ENCODE measurements at places on chromosomes 1 and 21.

- DNase-seq, result peak; percentile 54
These were observed 273.1 kb upstream of the SNX7 start for GRCh38 chr1:98388441-98388840.

GRCh38 chr1:45968941-45969666 lies 163.3 kb downstream of the PIK3R3 start:
- DNase-seq, result peak; percentile 13

DNA sequence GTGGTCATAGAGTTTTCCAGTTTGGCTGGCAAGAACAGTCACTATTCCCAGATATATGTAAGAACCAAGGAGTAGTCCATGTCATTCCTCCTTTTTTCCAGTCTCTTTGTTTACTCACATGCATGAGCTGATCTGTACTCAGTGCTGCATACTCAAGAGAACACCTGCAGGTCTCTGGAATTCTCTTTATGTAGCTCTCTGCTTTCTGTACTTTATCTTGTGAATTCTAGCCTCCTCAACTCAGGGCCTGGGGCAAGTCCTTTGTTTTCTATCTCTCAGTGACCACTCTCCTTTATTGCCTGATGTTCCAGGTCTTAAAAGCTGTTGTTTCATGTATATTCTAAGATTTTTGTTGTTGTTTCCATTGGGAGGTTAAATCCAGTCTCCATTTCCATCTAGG lies 478.9 kb downstream of the DPYD start:
- no peak for DNase-seq

- DNase-seq, result peak; percentile 79
These were observed 94.2 kb downstream of the AK5 start for GRCh38 chr1:77375990-77376389.

DNA sequence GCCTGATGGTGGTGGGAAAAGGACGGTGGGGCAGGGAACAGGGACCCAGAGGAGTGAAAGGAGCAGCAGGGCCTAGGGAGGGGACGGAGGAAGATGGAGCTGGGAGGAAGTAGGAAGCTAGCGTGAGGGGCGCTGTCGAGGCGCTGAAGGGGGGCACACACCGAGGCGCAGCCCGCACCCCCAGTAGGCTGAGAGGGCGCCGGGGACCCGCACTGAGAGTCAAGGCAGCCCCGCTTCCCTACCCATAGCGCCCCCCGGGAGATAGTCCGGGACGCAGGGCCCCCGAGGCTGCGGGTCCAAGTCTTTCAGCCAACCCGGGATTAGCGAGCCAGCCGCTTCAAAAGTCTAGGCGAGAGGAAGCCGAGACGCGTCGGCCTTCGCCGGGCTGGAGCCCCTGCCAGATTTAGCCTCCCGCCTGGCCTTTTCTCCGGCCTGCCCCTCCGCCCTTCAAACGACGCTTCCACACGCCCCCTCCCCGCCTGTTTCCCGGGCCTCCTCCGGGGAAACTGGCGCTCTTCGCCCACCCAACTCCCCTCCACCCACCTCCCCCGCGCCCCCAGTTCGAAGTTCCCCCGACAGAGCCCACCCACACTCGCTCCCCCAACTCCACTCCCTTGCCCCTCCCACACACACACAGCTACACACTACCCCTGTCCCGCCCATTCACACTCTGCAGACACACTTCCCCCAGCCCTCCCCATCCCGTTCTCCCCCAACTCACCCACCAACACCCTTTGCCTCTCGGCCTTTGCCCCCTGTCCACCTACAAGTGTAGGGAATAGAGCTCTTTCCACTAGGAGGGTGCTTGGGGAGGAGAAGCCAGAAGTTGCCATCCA lies 7.8 kb upstream of the PROX1 start:
- no peak for DNase-seq

DNA sequence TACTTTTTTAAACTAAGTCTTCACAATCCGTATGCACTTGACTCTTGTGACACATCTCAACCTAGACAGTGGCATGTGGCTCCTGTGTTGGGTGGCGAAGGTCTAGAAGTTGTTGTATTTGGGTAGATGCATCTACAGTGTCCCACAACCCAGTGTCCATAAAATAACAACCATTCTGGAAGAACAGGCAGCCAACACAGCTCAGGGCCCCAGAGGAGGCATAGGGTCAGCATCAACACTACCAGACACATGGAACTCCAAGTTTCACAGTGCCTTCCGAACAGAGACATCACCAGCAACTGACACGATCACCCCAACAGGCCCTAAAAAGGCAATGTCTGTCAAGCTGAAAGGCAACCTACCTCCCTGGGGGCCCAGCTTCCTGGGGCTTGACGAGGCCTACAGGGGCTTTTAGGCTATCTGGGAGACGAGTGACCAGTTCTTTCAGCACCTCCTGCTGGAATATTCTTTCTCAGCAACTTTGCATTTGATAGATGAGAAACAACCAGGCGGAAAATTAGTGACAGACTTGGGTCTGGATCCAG lies 5.6 kb downstream of the SH3BP5L start:
- DNase-seq, result no peak

- no peak for DNase-seq
These were observed 116.1 kb upstream of the GALNT2 start for GRCh38 chr1:229950908-229951307.

DNA sequence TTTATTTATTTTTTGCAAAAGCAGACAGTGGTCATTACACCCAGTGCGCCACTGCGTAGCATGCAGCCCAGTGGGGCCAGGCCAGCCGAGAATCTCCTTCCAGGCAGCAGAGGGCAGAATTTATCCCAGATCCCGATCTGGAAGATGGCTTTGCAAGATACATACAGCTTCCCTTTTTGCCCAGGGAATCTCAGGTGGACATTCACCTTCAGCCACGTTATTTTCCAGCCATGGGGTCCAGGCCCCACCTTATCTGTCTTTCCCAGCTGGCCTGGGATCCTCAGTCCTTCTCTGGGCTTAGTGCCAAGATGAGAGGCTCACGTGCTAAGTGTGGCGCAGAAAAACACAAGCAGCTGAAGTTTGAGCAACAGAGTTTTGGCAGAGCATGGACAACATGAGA lies 123.6 kb downstream of the AJAP1 start:
- DNase-seq, result no peak

- DNase-seq, result no peak
These were observed 375.5 kb downstream of the PCP4 start for GRCh38 chr21:40242586-40243265.

GRCh38 chr1:39105841-39106765 lies 80.0 kb downstream of the NDUFS5 start:
- peak; percentile 74 for DNase-seq

DNA sequence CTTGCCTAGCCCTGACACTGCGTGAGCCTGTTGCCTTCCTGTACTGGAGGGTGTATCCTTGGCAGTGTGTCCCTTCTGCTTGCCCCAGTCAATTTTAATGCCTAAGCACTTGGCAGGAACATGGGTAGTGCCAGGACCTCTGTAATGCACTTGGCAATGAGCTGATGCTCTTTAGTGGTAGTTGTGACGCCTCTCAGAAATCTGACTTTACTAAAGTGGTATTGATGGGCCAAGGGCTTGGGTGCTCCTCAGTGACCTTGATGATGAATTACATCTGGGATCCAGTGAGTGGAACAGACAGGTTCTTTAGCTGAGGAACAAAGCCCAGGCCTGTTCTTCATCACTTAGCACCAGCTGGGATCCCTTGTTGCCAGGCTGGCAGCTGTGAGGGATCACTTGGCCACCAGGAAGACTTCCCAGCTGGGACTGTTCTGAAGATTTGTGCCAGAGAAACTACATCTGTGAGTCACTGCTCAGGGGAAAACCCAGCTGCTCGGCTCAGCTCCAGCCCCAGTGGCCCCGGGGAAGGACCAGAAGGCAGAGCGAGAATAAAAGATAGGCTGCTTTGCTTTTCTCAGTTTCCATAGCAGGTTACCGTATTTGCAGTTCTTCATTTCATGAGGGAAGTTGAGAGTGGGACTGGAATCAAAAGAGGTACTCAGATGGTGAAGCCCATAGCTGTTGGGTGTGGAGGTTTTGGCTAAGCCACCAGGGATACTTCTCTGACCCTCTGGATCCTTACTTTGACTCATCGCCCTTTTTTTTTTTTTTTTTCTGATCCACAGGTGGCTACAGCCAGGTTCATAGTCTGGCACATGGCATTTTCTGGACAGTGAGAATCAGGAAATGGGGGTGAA lies 28.5 kb upstream of the KCNA2 start:
- DNase-seq, result no peak

GRCh38 chr1:17140279-17140678 lies 21.0 kb upstream of the PADI2 start:
- DNase-seq, result no peak

All from mesenchymal stem cell (in vitro differentiated cells and primary cell).